Activated T-cell treated with anti-CD3 and anti-CD28 coated beads for 4 hours (primary cell): ENCODE measurements at places on chromosomes 2 and 18.

DNA sequence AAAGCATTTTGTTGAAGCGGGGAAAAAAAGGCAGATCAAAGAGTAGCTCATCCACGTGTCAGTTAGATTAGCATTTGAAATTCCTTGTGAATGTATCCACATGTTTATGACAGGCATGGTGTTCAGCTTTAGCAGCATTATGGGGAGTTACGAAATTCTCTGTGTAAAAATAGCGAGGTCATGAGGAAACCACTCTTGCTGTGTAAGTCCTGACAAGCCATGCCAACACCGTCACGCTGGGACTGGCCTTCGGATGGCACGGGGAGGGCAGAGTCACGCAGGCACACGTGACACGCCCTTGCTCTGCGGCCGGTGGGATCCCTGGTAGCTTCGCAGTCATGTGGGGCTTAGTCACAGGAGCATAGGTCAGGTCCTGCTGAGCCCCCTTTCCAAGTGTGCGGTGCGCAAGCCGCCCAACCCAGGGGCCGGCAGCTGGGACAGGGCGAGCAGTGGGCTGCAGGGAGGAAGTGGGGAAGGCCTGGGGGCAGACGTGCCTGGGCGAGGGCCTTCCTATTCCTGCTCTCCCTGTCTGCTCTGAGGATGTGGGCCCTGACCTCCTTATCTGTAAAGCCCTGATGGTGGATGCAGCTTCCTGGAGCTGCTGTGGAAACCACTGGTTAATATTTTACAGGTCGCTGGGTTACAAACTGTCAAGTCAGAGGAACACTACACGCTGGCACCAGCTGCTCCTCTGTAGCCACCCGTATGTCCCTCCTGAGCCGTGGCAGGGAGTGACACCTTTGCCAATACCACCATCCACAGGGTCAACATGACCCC, 18.0 kb downstream of the MBP start:
- no peak for DNase-seq

- no peak for DNase-seq
Measured at GRCh38 chr18:9328776-9329175, 5.8 kb upstream of the TWSG1 start.

DNA sequence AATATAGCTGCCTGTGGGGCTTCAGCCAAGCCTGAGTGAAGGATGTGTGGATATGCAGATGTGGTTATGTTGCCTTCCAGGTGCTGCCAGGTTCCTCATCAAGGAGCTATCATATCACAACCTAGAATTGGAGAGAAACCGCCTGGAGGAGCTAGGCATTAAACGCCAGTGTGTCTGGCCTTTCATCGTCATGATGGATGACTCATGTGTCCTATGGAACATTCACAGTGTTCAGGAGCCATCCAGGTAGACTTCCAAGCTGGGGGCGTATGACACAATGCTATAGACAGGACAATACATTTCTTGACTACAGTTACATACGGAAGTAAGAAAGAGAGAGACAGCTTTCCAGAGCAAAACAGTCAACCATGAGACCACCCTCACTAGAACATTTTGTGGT, 86.8 kb downstream of the ESCO1 start:
- DNase-seq, result no peak

GRCh38 chr2:210440206-210440605, 36.4 kb downstream of the LANCL1 start:
- no peak for DNase-seq

DNA sequence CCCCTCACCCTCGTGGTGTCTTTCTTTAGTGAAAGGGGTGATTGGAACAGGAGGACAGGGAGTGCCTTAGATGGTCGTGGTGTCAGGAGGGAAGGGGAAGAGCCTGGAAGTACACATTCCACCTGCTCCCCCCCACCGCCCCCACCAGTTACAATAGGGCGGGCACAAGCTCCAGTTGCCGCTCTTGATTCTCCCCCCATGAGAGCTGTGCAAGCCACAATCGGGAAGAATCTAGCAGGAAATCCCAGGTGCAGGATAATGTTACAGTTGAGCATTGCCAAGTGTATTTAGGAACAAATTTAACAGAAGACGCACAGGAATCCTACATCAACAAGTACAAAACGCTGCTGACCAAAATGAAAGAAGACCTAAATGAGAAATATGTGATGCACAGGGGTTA, 73.6 kb downstream of the ASAP2 start:
- DNase-seq, result no peak

GRCh38 chr18:21757833-21758232, 17.2 kb downstream of the MIB1 start:
- no peak for DNase-seq

- no peak for DNase-seq
Measured at GRCh38 chr2:71477231-71477691, 23.9 kb downstream of the DYSF start.

- no peak for DNase-seq
Measured at GRCh38 chr2:197498235-197498936, 1.3 kb downstream of the HSPD1 start.

DNA sequence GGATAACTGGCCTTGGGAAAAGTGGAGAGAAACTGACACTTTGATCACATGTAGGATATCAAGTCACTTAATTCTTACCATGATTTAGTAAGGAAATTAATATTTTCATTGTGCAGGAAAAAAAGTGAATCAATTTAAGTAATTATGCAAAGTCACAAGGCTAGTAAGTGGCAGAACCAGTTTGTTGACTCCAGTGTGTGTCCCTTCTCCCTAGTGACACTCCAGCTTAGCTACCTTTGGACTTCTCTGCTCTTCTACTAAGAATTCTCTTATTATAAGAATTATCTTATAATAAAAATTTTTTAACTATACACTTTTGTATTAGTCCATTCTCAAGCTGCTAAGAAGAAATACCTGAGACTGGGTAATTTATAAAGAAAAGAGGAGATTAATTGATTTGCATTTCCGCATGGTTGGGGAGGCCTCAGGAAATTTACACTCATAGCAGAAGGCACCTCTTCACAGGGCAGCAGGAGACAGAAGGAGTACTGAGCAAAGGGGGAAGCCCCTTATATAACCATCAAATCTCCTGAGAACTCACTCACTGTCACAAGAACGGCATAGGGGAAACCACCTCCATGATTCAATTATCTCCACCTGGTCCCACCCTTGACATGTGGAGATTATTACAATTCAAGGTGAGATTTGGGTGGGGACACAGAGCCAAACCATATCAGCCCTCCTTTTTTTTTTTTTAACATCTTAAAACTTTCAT, 13.6 kb downstream of the COL4A4 start:
- DNase-seq, result no peak

GRCh38 chr2:163652751-163653150, 83.1 kb downstream of the FIGN start:
- no peak for DNase-seq

- no peak for DNase-seq
Measured at GRCh38 chr2:8402222-8402621, 279.6 kb upstream of the ID2 start.
